ENCODE measurements at places on chromosomes 12 and 14.
A peak's percentile ranks its signal among the peaks of the same experiment; 100 is the strongest.

DNA sequence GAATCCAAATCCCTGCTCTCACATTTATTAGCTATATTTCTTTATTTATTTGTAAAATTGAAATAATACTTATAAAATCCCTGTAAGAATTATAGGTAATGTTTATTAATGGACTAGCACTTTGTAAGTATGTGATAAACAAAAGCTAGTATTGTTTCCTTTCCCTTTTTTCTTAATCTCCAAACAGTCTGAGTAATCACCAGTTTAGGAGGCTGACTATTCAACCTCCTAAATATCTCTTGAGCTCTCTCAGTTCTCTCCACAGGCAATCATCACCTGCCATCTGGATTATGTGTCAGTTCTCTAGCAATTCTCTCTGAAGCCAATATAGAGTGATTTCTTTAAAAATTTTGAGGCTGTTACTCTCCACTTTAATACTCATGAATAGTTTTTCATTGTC is 9.2 kb upstream of the LYZ start:
- no peak for DNase-seq

- no peak for DNase-seq
These were observed 14.3 kb downstream of the MYL2 start for GRCh38 chr12:110906083-110906482.

DNA sequence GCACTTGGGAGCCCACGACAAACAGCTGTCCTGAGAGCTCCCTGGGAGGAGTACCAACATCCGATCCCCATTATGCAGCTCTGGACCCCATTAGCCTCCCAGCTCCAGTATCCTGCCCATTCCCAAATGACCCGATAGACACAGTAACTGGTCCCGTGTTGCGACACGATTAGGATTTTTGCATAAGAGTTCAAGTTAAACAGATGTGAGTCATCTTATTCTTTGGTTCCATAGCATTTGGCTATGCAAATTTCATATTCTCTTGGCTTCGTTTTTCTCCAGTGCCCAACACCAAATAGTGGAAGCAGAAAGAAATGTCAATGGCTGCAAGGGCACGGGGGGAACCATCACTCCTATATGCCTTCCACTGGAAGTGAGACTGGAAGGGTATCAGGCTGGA is 43.0 kb upstream of the LRRC10 start:
- no peak for DNase-seq

DNA sequence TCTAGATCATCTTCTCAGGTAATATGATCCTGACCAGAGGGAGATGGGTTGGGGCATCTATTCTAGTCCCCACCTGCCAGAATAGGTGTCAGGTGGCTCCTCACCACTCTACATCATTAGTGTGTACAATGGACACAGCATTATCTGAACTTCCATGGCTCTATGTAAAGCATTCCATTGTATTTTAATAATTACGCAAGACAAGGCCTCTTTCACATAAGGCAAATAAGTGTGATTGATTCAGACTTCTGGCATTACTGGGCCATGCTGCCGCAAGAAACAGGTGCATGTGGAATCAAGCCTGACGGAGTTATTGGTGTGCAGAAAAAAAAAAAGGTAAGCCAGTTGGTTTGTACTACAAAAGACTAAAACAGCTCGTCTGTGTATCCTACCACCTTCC is 3.1 kb upstream of the DDHD1 start:
- no peak for DNase-seq

- DNase-seq: no peak
These were observed 358.9 kb downstream of the NPAS3 start for GRCh38 chr14:33297565-33297964.

DNA sequence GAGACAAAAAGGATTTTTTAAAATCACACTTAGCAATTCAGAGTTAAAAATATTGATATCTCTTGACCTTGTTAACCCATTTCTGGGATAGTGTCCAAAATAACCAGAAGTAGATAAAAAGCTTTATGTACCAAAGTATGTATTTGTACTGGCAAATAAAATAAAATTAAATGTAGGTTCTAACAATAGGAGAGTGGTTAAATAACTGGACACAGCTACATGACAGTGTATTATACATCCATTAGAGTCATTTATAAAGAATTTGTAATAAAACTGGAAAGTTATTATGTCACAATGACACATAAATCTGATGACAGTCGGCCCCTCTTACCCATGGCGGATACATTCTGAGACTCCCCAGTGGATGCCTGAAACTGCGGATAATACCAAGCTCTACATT is 34.0 kb downstream of the BMAL2 start:
- DNase-seq: no peak

- DNase-seq: no peak
These were observed 76.6 kb downstream of the ZFC3H1 start for GRCh38 chr12:71587012-71587411.

DNA sequence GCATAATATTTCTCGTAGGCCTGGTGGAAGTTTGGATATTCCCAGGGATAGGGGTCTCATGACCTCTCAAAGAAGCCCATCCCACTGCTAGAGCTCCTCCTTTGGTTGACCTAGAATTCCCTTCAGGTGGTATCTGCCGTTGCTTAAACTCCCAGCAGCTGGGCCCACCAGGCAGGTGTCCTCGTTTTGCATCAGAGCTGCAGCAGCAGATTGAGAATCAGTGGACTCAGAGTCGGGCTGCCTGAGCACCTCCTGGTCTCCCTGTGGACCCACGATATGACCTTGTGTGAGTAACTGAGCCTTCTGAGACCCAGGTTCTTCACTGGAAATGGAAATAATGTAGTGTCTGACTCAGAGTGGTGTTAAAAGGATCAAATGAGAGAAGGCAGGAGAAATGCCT is 132.7 kb downstream of the PAPOLA start:
- no peak for DNase-seq

DNA sequence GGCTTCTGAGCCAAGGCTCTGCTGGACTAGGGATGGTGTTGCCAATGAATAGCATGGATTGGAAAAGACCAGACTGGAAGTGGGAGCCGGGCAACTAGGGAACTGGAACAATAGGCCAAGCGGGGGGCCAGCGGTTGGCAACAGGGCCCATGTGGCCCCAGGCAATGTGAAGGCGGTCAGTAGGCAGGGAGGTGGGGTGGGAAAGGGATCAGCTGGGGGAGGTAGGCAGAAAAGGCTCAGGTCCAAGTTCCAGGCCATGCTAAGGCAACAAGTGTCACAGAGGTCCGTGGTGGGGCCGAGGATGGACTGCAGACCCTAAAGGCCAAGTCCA is 14.9 kb upstream of the MLXIP start:
- DNase-seq: no peak

GRCh38 chr14:95515596-95516552 is 576 bp downstream of the SYNE3 start:
- peak; percentile 89 for DNase-seq

- no peak for DNase-seq
These were observed 102.5 kb upstream of the PRICKLE1 start for GRCh38 chr12:42691991-42692557.

DNA sequence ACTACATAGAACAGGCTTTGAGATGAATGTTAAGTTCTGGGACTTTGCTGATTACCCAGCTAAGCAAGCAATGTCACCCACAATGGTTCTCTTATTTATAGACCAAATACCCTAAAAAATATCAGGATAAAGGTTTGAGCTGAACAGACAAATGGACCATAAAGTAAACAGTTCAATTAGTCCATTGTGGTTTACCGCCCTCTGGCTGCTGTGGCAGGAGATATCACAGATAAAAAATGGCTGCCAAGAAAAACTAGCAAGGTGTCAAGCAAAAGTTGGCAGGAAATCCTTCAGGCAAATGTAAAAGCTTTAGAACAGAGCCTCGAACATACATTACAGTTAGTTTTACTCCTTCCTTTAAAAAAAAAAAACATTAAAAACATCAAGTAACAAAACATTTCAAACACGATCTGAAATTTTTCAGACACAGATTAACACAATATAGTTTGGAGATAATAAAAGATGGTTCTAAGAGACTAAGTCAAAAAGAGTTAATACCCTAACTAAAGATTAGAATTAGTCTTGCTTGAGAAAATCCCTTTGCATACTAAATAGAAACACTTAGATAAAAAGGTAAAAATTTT is 41.3 kb downstream of the MED13L start:
- no peak for DNase-seq

DNA sequence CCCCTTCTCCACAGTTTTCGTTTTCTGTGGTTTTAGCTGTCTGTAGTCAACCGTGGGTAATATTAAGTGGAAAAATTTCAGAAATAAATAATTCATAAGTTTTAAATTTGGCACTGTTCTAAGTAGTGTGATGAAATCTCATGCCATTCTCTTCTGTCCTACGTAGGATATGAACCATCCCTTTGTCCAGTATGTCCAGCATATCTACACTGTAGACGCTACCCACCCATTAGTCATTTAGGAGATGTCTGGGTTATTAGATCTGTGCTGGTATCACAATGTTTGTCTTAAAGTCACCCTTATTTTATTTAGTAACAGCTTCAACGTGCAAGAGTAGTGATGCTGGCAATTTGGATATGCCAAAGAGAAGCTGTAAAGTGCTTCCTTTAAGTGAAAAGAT is 44.7 kb downstream of the ATF7IP start:
- DNase-seq: no peak

GRCh38 chr12:128794661-128795529 is 28.9 kb downstream of the SLC15A4 start:
- DNase-seq: no peak

DNA sequence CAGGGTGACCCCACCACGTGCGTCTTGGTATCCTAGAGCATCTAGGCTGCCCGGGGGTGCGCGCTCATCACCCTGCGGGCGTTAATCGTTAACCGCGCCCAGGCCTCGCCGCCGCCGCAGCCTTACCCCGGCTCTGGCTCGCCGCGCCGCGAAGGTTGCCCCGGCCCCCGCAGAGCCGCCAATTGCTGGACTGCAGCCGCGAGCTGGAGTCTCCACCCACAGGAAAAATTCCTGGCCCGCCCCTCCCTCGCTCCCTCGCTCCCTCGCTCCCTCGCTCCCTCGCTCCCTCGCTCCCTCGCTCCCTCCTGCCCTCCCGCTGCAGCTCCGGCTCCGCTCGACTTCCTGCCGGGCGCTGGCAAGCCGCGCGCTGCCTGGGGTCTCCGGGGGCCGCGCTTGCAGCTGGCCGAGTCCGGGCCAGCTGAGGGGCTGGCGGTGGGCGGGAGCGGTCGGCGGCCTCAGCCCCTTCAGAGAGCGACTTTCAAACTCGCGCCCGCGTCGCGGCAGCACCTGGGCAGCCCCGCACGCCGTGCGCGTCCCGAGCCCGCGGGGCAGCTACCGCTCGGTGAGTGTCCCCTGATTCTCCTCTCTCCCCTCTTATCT is at the start of gene PLEKHG3:
Gene PLEKHG3, plus strand, starts transcription at position 282 of the 600 bp plus-strand sequence. CDS start 23,208 bp downstream, outside the sequence.
- DNase-seq: peak; percentile 75

DNA sequence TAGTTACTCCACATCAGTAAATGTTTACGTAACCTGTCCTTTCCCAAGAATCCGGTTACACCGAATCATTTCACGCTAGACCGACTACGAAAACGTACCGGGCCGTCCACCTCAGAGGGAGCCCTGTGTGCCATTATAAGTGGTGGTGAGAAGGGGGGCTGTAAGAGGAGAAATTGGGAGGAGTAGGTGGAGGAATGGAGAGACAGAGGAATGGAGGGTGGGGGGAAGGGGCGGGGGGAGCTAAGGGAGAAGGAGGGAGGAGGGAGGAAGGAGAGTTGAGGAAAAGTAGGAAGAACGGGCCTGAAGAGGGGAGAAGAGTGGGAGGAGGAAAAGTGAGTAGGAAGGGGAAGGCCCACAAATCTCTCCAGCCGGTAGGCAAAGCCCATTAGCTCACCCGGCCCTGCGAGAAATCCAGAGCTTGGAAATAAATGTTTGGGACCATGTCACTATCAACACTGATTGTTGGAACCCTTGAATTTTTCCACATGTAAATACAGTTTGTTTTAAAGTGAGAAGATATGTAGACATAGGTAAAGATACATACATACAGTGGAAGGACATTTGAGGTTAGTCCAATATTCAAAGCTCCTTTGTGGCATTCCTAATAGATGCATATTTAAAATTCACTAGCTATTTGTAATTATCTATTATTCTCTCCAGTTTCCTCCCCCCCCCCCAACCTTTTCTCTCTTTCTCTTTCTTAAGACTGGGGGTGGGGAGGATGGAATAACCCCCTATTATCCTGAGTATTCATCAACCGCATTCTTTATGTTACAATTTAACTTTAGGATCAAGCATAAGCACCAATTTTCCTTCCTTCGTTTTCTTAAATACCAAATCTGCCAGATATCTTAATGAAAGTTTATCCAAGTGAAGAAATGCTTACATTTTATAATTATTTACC is 2.1 kb upstream of the FOXG1 start:
- no peak for DNase-seq

DNA sequence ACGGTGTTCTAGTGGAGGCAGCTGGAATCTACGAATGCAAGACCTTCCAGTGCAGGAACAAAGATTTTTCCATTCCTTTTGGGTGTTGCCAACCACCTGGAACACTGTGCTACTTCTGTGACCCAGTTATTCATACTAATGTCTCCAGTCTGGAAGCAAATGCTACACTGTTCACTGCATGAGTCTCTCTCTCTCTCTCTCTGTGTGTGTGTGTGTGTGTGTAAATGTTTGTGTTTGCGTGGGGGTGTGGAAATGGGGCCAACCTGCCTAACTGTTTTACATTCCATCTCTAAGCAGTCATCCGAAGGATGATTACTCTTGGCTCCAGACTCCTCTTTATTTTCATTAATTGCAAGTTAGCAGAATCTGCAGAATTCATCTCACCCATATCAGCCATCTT is 29.9 kb upstream of the YBX3 start:
- DNase-seq: no peak

DNA sequence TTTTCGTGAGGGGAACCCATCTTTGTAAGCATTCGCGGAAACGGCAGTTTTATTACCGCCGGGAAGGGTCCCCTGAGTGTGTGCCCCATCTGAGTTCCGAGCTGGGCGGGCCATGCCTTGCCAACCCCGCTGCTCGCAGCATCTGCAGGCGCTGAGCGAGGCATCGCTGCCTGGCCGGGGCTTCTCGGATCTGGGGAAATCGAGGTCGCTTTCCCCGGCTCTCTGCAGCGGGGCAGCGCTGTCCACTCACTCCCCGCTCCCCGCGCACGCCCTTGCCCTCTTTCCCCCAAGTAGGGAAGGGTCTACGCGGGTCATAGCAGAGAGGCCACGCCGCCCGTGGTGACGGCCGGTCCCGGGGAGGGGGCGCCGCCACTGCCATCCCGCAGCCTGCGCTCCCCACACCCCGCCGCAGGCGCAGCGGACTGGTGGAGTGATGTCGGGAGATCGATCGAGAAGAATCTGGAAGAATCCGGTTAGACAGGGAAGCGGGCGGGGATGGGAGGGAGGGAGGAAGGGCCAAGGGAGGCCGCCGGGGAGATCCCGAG is 507 bp upstream of the FKBP4 start:
- DNase-seq: peak; percentile 37

GRCh38 chr12:128361400-128361995 is 94.5 kb downstream of the TMEM132C start:
- DNase-seq: no peak

DNA sequence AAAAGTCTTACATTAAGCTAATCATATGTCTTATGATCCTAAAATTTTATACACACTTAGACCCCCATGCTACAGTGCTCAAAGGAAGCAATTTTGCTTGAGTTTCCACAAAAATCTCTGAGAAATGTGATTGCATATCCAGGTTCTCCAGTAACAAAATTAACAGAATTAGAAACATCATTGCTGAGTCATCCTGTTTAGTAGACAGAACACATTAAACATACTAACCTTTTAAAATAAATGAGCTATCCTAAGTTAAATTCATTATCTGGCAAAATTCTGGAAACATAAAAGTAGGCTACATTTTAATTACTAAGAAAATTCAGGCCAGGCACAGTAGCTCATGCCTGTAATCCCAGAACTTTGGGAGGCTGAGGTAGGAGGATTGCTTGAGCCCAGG is 94.7 kb downstream of the DENND5B start:
- no peak for DNase-seq

All from 8988T (cell line).